HuH-7 (cell line): ENCODE measurements at places on chromosomes 13 and 19.

- DNase-seq, result no peak
Observed at GRCh38 chr13:66805657-66806056, 424.5 kb downstream of the PCDH9 start.

GRCh38 chr13:76724421-76724820, 161.8 kb downstream of the KCTD12 start:
- no peak for DNase-seq

DNA sequence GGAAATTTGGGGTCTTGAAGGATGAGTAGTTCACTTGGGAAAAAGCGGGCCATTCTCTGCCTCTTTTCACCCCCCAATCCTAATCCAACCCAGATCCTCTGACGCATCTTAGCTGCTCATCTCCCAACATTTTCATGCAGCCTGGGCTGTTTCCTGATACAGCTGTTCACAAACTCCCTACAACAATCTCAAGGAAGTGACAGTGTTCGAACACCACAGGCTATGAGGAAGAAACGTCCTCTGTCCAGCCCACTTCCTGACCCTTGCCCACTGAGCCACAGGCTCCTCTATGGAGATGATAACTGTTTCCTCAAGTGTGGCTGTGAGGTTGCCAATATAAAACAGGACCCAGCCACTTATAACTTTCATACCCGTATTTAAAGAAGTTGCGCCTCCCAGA, 16.2 kb downstream of the LMTK3 start:
- no peak for DNase-seq

DNA sequence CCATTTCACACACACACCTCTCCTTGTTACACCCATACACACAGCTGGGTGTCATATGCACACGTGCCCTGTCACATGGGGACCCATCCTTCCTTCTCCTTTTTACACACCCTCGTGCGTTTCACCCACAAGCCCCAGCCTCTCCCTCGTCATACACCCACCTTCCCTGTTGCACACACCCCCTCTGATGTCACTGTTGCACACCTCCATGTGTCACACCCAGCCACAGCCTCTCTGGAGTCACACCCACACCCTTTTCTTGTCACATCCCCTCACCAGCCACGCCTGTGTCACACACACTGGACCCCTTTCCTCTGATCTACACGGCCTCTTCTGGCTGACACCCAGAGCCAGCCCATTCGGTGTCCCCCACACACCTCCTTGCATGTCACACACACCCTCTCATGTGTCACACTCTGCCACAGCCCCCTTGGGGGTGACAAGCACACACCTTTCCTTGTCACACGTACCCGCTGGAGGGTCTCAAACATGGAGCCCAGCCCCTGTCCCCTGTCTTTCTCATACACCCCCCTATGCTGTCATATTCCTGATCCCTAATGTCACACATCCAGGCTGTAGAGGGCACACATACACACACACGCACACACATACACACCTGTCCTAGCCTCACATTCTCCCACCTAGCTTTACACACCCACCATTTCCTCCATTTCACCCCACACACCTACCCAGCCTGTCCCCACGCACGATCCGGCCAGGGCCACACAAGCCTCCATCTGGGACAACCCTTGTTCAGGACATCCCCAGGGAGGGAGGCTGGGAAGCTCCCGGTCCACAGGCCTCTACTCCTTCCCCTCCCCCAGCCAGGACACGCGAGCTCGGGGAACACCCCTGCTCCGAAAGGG, 1.4 kb downstream of the NOVA2 start:
- no peak for DNase-seq

DNA sequence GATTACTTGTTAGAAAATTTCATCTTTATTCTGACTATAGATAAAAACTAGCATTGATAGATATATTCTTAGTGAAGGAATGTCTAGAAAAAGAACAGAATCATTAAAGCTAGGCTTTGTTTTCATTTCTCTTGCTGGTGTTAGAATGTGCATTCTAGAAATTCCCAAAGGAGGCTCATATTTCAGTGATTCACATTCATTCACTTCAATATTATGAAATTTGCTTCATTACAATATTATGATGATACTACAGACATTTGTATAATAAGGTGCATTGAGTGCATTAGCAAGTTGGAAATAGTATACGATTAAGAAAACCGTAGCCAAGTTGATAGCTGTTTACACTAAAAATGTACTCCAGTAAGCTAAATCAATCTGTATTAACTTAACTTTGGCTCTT, 70.7 kb upstream of the MYCBP2 start:
- DNase-seq, result no peak

- no peak for DNase-seq
Observed at GRCh38 chr13:100211016-100211710, 122.3 kb downstream of the PCCA start.

GRCh38 chr13:70023516-70023915, 84.1 kb upstream of the ATXN8OS start:
- DNase-seq, result no peak
